NCI-H526 treated with DMSO at 0.1 percent for 48 hours (cell line): ENCODE measurements at places on chromosomes 1 and 21.
A peak's percentile ranks its signal among the peaks of the same experiment; 100 is the strongest.

- DNase-seq, result no peak
Observed at GRCh38 chr1:87478231-87478630, 149.6 kb downstream of the LMO4 start.

DNA sequence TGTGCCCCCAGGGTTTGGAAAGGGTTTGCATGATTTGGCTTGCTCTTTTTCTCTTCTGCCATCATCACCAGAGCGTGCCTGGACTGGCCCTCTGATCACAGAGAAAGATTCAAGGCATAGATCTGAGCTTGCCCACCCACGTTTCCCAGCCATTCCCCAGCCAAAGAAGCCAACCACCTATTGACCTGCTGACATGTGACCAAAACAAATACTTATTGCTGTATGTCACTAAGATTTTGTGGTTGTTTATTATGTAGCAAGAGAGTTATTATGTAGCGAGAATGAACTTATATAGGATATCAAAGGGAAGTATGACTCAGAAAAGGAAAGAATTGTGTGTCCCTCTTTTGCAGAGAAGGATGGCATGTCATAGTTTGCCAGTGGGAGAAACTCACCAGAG lies 59.9 kb downstream of the UBE2U start:
- DNase-seq, result no peak

DNA sequence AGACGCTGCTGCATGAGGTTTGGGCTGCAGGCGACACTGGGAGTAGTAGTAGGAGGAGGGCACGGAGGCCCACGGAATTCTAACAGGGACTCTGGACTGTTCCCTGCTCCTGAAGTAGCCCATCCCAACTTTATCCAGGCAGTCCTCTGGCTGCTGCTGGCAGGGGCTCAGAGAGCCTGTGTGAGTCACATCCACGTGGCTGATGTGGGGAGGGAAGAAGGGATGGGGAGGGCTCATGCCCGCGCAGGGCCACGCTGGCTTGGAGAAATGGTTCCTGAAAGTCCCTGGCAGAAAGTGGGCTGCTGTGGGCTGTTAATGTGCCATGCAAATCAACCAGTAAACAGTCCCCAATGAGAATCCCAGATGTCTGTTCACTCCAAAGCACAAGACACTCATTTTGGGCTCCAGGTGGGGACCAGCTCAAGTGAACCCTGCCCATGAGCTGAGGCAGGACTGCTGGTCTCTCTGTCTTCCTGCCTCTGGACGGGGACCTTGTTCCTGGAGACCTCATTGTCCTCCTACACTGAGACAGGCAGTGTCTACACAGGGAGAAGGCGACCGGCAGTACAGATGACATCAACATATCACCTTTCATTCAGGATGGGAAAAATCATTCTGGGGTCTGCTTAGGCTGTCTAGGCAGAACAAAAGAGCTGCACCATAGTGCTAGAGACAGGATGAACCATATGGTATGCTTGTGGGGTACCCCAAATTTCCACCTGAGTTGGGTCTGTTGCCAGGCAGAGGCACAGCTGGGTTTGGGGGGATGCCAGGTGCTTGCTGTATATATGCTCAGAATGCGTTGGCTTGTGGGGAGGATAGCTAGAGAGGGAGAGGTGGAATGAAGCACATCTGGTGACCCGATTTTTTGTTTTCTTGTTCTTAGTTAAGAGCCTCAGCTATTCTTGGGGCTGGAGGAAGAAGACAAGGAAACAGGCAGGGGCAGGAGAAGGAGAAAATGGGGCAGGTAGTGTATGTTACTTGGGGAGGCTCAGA lies 57.9 kb upstream of the FMOD start:
- DNase-seq, result no peak

DNA sequence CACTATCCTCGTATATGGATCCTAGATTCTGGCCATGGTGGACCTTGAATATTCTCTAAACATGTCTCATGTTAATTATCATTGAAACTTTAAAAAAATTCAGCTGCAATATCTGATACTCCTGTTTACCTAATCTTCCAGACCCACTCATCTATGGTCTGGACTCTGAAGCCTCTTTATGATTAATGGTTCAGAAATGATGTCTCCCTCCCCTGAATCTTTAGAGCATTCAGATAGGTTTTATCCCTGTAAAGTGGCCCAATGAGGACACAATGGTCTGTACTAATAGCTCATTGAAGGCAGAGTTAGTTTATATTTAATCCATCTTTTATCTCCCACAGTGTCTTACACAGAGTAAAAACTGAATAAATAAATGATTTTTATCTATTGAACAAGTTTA lies 53.0 kb upstream of the DUSP10 start:
- DNase-seq, result no peak

DNA sequence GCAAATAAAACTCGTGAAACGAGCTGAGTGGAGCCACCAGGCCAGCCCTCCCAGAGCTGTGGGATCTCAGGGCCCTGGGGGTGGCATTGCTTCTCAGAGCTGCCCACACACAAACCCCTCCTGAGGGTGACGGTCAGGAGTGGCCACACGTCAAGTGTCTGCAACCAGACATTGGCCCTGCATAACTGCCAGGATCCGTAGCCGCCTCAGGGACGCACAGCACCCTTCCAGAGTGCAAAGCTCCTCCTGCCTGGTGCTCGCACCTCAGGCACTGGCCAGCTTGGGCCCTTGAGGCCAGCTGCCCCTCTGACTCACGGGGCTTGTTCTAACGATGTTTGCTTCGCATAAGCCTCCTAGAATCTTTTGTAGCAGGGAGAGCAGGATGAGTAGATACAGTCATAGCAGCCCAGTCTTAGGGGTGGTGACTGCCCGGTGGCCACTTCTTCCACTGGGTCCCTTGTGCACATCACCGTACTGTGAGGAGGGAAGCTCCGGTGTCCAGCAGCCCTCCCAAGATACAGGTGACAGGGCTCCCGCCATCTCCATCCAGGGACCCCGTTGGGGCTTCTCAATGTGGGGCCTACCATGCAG lies 5.0 kb downstream of the WNT3A start:
- DNase-seq, result no peak

GRCh38 chr1:219810451-219810850 lies 117.9 kb downstream of the SLC30A10 start:
- DNase-seq, result no peak

DNA sequence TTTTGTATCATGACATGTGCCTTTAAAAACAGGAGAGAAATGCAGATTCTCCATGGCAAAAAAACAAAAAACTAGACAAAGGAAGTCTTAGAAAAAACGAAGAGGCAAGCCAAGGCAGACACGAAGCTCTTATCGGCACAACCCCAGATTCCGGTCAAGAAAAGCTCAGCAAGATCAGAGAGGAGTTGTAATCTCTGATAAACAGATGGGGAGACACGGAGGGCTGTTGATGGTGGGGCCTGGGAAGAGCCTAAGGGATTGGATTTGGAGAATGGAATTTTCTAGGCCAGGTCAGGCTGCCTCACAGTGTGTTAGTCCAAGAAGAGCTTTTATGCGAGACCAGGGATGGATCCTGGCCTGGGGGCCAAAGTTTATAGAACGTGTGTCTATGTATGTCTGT lies 96.2 kb upstream of the AKT3 start:
- no peak for DNase-seq

- DNase-seq, result no peak
Observed at GRCh38 chr1:203511513-203511912, 17.6 kb downstream of the OPTC start.

DNA sequence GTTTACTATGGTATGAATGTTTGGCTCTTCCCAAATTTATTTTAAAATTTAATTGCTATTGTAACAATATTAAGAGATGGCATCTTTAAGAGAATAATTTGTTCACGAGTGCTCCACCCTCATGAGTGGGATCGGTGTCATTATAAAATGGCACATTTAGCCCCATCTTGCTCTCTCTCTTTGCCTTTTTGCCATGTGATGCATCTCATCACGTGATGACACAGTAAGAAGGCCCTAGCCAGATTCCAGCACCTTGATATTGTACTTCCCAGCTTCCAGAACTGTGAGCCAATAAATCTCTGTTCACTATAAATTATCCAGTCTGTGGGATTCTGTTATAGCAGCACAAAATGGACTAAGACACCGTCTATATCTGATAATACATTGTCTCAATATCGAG lies 355.8 kb downstream of the AMY1C start:
- DNase-seq, result no peak

- peak; percentile 49 for DNase-seq
Observed at GRCh38 chr1:167720965-167721616, 691 bp upstream of the MPZL1 start.

GRCh38 chr1:39415553-39415952 lies 75.9 kb upstream of the BMP8A start:
- DNase-seq, result no peak

GRCh38 chr1:228488818-228489674 lies 1.9 kb downstream of the RNF187 start:
- no peak for DNase-seq

- DNase-seq, result no peak
Observed at GRCh38 chr1:116842654-116843053, 67.1 kb upstream of the PTGFRN start.

DNA sequence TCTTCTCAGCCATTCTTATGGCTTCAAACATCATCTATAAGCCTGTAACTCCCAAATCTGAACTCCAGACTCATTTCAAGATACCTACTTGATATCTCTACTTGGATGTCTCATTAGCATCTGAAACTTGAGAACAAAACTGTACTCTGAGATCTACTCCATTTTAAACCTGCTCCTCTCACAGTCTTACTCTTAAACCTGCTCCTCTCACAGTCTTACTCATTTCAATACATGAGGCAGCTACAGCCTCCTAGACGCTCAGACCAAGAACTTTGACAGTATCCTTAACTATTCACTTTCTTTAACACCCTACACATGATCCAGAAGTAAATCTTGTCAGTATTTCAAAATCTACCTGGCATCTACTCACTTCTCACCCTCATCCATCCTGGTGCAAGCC lies 54.3 kb downstream of the NBPF6 start:
- DNase-seq, result no peak
